Ascending aorta (tissue), 2 donors: ENCODE measurements at places on chromosomes 11 and 22. TPM values are rescaled to one million over a fixed set of nuclear protein-coding genes. Genes with fewer than 3 reads are reported as not detected.

TMPRSS13 gene
- total RNA-seq, result not detected

NCF4 gene
- total RNA-seq, result 13.7 TPM

- no peak for DNase-seq
Observed at GRCh38 chr22:49340406-49340805, 487.3 kb downstream of the BRD1 start.

GRCh38 chr11:123674297-123674696 lies 19.9 kb upstream of the SCN3B start:
- no peak for DNase-seq

GRCh38 chr22:32622004-32622743 lies 147.6 kb downstream of the FBXO7 start:
- no peak for DNase-seq

- DNase-seq, result no peak
Observed at GRCh38 chr11:44338698-44339529, 29.0 kb upstream of the ALX4 start.

DNA sequence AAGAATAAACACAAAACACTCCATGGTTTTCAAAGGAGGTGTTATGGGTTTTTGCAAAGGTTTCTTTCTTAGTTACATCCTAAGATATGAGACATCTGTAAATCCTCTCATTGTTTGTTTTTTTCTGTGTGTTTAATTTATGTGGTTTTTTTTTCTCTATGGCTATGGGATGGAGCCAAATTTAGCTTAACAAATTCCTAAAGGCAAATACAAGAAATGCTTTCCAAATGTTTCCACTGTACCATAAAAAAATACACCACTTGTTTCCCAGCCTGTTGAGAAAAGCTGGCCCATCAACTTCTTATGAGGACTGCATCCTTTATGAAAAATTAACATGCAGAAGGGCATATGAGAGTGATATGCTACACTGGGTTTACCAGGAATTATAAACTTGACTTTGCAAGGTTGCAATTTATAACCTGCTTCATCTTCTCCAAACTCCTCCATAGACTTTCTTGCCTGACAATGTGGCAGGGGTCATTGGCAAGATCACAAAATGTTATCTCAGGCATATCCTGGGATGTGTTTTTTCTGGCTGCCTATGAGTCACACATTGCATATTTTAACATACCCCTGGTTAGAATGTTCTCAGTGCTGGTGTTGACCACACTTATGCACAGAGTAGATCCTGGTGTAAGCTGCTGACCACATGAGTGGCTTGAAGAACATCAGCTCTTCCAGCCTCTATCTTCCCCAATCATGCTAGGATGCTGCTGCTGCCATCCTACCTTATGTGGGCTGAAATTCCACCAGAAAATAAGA lies 137.6 kb upstream of the TTC12 start:
- DNase-seq, result no peak

- no peak for DNase-seq
Observed at GRCh38 chr11:65863889-65864705, 3.9 kb downstream of the MUS81 start.

HPS4 gene
- 39.3 TPM for total RNA-seq

MISFA gene
- total RNA-seq, result not detected

- peak; percentile 63 for DNase-seq
Observed at GRCh38 chr11:68998390-68998911, 14.6 kb downstream of the MRGPRF start.

DNA sequence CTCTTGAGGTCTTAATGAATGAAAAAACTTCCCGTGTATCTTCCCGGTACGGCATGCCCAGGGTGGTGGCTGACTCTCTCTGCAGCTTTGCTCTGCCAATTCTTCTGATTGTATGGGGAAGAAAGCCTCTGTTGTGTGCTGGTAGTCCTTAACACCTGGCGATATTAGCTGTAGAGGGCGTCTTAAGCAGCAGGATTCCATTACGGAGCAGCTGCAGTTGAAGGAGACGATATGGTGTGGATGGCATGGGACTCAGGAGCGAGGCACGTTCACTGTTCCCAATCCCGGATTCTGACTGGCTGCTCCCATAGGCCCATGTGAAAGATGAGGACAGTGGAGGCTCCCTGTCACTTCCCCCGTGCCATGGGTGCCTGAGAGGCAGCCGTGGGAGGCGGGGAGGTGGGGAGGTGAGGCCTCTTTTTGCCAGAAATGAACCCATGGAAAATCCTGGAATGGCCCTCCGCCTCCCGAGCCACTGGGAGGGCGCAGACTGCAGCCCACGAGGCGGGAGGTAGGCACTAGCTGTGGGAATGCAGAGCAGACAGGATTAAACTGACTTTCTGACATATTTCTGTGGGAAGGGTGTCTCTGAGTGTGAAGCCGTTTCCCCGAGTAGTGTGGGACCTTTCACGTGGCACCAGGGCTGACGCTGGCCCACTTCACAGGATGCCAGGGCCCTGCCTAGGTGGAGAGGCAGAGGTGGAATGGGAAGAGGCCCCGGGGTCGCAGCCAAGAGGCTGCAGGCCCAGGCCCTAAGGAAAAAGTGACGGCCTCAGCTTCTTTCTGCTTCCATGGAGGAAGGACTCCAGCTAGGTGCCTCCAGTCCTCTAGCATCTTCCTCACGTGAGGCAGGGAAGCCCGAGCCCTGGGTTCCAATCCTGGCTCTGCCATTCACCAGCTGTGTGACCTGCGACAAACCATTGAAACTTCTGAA lies 121.4 kb upstream of the CD82 start:
- DNase-seq, result no peak

GNAZ gene
- total RNA-seq, result 13.7 TPM

DNA sequence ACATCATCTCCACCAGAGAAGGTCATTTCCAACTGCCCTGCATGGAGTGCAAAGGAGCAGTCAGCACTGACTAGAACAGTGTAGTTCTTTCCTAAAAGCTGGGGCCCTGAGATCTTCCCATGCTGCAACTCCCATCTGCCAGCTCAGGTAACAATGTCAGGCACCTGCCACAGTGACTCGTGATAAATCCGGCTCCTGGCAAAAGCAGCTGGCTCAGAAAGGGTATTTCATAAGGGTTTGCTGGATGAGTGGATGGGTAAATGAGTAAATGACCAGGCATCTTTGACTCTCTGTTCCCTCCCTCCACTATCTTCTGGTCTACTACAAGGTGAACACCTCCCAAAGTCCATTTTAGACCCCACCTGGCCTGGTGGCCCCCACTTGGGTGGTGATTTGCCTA lies 403.6 kb downstream of the NXPE2 start:
- DNase-seq, result no peak

KDM4E gene
- total RNA-seq, result not detected

RBM7 gene
- 3.2 TPM for total RNA-seq

DNA sequence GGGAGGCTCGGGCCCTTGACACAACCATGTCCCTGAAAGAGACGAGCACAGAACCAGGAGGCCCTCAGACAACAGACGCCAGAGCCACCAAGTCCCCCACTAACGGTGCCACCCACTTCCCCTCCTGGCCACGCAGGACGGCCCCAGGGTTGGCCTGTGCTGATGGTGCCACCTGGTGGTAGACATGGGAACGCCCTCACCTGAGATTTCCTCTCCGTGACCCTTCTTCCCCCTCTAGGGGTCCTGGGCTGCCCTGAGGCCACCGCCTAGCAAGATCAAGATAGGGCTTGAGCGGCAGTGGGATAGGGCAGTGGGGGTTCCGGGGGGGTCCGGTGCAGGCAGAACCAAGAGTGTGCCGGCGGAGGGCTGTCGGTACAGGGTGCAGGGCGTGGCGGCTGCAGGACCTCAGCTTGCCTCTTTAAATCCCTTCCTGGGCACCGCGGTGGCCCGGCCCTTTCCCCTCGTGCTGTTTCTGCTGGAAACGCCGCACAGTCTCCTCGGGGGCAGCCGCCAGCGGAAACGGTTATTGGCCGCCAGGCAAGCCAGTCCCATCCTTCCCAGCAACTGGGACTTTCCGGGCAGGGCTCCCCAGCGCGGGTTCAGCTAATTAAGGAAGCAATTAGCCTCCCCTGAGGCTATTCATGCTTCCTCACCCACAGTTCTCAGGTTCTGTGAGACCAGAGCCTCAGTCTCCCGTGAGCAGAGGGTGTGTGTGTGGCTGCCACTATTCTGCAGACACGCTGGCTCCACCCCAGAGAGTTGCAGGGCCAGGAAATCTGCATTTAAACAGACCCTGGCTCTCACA lies 5.5 kb upstream of the NFAM1 start:
- no peak for DNase-seq

GRCh38 chr11:93072229-93072914 lies 102.9 kb downstream of the MTNR1B start:
- no peak for DNase-seq

DNA sequence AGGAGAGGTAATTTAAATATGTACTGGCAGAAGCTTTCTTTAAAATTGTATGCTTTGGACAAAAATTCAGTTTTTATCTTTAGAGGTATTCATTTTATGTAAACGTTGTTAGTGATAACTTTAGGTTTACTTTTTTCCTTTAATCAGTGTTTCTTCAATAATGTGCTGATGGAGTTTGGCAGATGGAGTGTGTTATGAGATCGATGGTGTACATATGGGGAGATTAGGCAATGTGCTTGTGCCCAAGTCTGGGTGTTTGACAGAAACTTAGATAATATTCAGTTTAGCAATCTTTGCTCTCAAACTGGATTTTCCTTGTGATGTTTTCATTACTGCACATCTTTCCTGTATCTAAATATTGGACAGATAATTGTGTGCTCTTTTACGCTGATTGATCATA lies 425.4 kb downstream of the JRKL start:
- DNase-seq, result no peak

DNA sequence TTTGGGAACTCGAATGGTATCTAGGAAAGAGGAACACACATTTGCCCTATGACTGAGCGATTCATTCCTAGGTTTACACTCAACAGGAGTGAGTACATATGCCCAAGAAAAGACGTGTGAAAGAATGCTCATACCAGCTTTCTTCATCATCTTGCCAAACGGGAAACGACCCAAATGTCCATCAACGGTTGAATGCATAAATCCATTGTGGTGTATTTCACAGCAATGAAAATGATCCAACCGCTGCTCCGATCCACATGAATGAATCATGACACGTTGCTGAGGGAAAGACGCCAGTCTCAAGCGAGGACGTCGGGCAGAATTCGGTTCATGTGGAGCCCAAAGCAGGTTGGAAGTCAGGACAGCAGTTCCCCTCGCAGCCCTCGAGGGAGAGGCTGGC lies 71.5 kb downstream of the CYTH4 start:
- DNase-seq, result no peak

ZNHIT2 gene
- total RNA-seq, result 35.3 TPM

- no peak for DNase-seq
Observed at GRCh38 chr22:48574776-48575617, 1252.7 kb downstream of the BRD1 start.

- no peak for DNase-seq
Observed at GRCh38 chr11:69436041-69436982, 45.2 kb upstream of the LINC01488 start.

- DNase-seq, result no peak
Observed at GRCh38 chr11:86987679-86988078, 32.5 kb upstream of the FZD4 start.
